Prostate gland (tissue), 2 donors: ENCODE measurements at places on chromosomes 3 and 15.

GRCh38 chr3:81439108-81439507, 322.3 kb downstream of the GBE1 start:
- no peak for DNase-seq

GRCh38 chr3:128009952-128010846, 42.0 kb upstream of the SEC61A1 start:
- no peak for DNase-seq

DNA sequence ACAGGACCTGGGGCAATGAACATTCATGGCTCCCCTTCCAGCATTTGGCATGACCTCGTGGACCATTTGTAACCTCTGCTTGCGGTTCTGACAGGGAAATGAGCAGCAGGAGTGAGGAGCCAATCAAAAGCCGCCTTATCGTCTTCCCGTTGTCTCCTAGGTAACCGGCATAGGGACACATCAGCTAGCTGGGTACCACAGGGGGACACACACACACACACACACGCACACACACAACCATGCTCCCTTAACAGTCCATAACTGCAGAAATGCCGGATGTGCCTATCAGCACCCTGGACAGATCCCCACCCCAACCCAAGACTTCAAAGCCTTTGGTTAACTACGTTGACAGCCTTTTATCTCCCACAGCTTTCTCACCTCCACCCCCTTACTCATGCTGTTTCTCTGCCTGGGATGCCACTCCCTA, 53.4 kb upstream of the CCDC174 start:
- no peak for DNase-seq

DNA sequence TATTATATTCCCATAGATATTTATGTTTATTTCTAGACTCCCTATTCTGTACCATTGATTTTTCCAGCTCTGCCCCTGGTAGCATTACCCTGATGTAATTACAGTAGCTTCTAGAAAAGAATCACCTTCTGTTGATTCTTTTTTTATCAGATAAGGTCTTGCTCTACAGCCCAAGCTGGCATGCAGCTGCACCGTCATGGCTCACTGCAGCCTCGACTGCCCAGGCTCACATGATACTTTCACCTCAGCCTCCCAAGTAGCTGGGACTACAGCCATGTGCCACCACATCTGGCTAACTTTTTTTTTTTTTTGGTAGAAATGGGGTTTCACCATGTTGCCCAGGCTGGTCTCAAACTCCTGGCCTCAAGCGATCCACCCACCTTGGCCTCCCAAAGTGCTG, 41.8 kb downstream of the SLC24A1 start:
- DNase-seq, result no peak

GRCh38 chr3:123099331-123100192, 32.7 kb downstream of the PDIA5 start:
- no peak for DNase-seq

- DNase-seq, result no peak
These were observed 390.2 kb upstream of the SGO1 start for GRCh38 chr3:20576228-20576627.

DNA sequence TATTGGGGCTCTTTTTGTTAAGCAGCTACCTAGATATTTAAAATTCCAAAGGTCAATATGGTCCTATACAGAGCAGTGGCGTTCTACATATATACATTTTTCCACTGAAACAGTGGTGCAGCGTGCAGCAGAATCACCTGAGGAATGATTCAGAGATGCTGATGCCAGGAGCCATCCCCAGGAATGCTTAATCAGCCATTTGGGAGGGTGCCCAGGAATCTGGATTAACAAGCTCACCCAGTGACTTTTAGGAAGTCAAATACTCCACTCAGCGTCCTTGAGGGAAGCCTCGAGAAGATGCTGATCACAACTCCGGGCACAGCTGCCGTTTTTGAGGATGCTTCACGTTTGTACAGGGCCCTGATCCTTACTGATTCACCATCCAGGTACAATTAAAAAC, 82.6 kb upstream of the ARHGEF3 start:
- DNase-seq, result peak; percentile 10

DNA sequence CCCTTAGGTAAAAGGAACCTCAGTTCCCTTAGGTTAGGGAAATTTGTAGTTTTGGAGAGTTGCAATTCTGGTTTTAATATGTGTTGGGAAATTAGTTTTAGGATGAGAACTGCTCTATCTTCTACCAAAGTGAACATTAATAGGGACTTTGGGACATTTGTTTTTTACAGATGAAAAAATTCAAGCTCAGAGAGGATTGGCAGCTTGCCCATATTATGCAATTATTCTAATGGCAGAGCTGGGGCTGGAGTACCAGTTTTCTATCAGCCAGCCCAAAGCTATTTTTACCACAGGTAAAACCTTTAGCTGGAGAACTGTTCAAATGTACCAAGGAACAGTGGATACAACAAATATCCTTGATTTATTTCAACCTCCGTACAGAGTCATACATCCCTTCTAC, 127.0 kb downstream of the CPNE4 start:
- no peak for DNase-seq

DNA sequence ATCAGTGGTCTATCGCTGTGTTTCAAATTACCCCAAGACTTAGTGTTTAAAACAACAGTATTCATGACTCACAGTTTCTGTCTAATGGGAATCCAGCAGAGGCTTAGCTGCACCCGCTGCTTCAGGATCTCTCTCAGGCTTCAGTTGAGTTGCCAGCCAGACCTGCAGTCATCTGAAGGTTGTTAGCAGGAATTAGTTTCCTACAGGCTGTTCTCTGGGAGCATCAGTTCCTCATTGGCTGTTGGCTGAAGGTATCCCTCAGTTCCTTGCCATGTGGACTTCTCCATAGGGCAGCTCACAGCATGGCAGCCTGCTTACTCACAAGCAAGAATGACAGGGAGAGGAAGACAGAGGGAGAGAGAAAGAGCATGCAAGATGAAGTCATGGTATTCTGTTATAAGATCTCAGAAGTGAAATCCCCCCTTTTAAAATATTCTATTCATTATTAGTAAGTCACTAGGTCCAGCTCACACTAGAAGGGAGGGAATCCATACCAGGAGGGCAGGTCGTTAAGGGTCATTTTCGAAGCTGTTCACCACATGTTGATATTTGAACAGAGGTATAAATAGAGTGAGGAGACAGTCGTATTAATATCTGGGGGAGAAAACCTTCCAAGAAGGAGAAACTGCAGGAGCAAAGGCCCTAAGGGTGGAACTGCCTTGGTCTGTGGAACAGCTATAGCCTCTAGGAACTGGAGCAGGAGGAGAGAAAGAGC, 473.9 kb upstream of the PPP2R3A start:
- no peak for DNase-seq

DNA sequence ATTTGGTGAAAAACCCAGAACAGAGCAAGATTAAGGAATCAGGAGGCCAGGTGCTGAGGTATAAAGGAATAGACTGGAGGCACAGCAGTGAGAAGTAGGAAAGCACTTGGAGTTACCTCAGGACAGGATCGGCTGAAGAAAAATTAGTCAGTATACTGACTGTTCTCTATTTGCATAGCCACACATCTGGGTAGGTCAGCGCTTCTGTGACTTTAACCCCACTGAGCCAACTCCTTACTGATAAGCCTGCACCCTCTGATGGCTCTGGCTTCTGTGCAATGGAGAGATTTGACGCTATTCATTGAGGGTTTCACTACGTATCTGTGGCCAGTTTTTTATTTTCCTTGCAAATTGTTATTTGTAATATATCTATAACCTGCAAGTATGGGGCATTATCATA, 22.3 kb downstream of the MECOM start:
- no peak for DNase-seq

DNA sequence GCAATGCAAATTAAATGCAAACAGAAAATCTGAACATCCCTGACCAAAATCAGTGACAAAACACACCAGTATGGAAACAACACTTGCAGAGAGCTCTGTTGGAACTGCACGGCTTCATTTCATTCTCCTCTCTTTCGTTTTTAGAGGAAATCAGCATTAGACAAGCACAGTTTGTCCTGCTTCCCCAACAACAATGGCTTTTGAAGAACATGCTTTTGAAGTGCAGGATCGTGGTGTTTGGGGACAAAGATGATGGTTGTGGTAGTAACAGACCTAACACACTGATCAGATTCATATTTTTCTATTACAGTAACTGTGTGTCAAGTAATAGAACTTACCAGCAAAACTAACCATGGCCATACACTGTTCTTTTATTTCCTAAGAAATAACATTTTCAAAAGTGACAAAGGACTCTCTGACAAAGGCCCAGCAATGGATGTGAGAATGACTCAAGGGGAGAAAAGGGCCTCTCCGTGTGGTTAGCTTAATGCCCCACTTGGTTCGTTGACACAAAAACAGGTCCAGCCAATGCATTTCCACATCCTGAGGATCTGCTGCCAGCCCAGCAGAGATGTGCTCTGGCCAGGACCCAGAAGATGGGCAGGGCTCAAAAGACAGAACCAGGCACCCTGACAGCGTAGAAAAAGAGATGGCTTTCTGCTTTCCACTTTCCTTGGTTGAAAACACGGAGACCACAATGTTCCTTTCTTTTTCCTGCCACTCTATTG, 84.1 kb downstream of the CCNL1 start:
- DNase-seq, result peak; percentile 75

DNA sequence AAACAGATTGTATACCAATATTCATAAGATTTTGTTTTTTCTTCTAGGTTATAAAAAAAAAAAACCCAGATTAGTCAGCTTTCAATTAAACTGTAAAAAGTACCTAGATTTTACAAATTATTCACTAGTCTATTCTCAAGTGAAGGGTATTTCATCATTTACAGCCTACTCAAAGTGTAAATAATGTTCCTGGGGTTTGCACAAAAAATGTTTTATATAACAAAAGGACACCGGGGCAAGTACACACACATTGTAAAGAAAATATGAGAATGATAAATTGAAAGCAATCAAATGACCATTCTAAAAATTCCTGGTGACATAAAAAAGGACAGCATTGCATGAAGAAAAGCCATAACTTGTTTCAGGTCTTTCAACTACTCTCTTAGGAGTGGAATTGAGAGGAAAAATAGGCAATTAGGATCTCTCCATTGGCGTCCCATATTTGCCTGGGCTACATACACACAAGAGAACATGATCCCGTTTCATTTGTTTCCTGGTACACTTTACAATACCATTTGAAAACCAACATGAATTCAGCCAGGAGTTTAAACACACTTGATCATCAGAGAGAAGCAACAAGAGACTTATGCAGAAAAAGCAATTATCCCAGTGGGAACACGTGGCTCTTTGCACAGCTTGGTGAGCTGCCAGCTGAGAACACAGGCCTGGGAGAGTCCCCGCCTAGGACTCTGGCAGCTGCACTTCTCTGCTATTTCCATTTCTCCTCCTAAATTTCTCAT, 1039.2 kb downstream of the ROBO1 start:
- peak; percentile 46 for DNase-seq

GRCh38 chr15:68427366-68427765, 4.6 kb downstream of the ITGA11 start:
- DNase-seq, result no peak
